Epithelial cell of umbilical artery (primary cell): ENCODE measurements at places on chromosomes 1 and 21. TPM values are rescaled to one million over a fixed set of nuclear protein-coding genes. Genes with fewer than 3 reads are reported as not detected.

Gene GCSAML
- total RNA-seq, result not detected in 2 replicates

Gene SPATA6
- 3.0 and 3.9 TPM in 2 replicates for total RNA-seq

Gene HMGCS2
- total RNA-seq, result not detected in 2 replicates

Gene PIGR
- not detected in 2 replicates for total RNA-seq

Gene HCRTR1
- total RNA-seq, result under 0.01 and 1.1 TPM in 2 replicates

Gene TRIM67
- total RNA-seq, result not detected in 2 replicates

Gene NUF2
- total RNA-seq, result 21.8 and 27.2 TPM in 2 replicates
